ENCODE measurements at places on chromosomes 7 and 10.

DNA sequence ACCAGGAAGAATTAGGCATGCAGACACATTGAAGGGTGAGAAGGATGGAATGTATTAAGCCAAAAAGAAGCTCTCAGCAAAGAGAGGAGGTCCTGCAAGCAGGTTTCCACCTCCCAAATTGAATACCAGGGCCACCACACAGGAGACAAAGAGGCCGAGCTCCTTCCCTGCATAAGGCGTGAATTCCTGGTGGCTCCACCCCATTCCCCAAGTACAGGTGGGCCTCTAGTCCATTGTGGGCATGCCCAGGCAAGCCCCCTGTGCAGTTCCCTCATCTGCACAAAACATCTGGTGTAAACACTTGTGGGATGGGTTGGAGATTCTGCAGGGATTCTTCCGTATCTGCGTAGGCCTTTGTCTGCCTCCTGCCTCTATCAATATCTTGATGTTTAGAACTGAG lies 817.5 kb downstream of the NRG3 start:
- DNase-seq, result no peak

GRCh38 chr7:100667331-100668068 lies 6.0 kb upstream of the GNB2 start:
- no peak for DNase-seq

GRCh38 chr10:86258941-86259340 lies 107.7 kb downstream of the GRID1 start:
- DNase-seq, result no peak

DNA sequence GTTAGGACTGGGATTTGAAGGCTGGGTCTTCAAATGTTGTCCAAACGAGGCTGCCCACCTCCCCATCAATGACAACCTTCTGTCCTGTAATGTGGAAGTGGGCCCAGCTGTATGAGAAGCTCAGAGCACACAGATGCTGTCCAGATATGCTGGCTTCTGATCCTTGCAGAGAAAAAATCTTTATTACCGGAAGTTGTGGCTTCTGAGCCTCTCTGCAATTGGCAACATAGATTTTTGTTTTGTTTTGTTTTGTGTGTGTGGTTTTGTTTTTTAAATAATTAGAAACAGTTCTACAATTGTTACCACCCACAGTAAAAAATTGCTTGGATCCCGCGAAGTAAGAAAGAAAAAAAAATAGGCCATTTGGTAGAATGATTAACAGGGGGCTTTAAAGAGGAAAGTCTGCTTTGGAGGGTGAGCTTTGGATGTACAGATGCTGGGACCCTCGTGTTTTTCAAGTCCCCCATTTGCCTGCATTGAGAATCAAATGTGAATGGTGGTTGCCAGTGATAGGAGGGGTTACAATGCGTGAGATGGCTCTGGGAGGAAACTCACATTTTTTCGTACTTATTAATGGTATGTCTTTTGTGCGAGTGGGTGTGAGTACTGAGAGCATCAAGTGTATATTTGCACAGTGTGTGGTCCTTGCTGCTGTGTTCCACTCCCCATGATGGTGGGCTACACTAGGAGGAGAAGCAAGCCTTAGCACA lies 153.2 kb downstream of the TCF7L2 start:
- no peak for DNase-seq

- DNase-seq, result peak; percentile 65
These were observed 637 bp downstream of the SAMD8 start for GRCh38 chr10:75111907-75112679.

DNA sequence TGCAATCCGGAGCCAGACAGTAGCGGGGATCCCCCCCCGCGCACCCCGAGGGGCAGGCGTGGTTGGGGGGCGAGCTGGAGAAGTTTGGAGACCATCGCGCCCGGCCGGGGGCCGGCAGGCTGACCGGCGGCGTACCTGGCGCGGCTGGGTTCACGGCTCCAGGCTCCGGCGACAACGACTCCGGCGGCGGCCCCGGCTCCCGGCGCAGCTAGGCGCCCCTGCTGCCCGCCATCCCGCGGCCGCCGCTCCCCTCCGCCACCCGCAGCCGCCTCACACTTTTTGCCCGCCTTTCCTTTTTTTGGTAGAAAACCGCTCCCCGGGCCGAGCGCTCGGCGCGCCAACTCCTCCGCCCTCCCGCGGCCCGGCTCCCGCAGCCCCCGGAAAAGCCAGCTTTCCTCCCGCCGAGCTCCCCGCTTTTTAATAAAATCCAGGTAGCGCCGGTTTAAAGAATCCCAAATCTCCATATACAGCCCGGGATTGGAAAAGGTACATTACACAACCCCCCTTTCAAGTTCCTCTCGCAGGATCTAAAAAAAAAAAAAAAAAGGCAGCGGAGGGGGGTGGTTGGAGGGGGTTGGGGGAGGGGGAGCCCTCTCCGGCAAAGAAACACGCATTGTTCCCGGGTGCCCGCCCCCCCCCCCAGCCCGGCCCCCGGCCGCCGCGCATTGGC lies at the start of gene TNRC18:
Gene TNRC18 (minus strand): TSS at position 529 of the 670 bp plus-strand sequence. CDS start 2,588 bp downstream, outside the sequence.
- no peak for DNase-seq

GRCh38 chr10:127283017-127283416 lies 86.6 kb upstream of the INSYN2A start:
- DNase-seq, result peak; percentile 28

- no peak for DNase-seq
These were observed 72.1 kb upstream of the GRB10 start for GRCh38 chr7:50854831-50855230.

GRCh38 chr7:127393368-127394058 lies 1.0 kb upstream of the ZNF800 start:
- DNase-seq, result peak; percentile 24

- DNase-seq, result no peak
These were observed 119.1 kb upstream of the PFKP start for GRCh38 chr10:2948127-2948854.

Data from lung (tissue), 17 donors.